Right atrium auricular region (tissue), 2 donors: ENCODE measurements at places on chromosomes 1 and 21. TPM values are rescaled to one million over a fixed set of nuclear protein-coding genes. Genes with fewer than 3 reads are reported as not detected.

DNA sequence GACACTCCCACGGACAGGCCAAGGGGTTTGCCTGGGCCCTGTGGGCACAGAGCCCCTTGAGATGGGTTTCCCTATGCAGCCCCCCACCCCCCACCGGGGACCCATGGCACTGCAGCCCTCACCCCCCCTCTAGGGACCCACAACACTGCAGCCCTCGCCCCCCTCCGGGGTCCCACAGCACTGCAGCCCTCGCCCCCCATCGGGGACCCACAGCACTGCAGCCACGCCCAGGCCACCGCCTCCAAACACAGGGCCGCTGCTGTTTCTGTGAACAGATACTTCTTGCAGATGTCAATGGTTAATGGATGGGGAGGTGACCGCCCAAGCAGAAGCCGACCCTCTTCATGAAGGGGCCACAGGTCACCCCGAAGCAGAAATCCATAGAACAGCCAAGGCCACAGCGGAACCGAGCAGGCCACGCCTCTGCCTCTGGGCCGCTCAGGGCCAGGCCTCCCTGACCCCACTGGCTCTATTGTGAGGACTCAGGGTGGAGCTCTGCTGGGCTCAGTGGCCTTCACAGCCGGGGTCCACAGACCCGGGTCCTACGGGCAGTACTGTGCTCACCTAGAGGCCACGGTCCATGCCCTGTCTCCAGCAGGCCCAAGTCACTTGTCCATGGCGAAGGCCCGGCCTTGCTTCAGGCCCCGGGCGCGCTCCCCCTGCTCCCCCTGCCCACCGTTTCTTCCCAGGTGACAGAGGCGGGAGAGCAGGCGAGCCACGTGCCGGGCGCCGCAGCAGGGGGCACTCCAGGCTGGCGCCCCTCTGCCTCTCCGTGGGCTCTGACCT, 4.1 kb upstream of the POFUT2 start:
- peak; percentile 61 for DNase-seq

Gene BROX
- 24.3 TPM for total RNA-seq

DNA sequence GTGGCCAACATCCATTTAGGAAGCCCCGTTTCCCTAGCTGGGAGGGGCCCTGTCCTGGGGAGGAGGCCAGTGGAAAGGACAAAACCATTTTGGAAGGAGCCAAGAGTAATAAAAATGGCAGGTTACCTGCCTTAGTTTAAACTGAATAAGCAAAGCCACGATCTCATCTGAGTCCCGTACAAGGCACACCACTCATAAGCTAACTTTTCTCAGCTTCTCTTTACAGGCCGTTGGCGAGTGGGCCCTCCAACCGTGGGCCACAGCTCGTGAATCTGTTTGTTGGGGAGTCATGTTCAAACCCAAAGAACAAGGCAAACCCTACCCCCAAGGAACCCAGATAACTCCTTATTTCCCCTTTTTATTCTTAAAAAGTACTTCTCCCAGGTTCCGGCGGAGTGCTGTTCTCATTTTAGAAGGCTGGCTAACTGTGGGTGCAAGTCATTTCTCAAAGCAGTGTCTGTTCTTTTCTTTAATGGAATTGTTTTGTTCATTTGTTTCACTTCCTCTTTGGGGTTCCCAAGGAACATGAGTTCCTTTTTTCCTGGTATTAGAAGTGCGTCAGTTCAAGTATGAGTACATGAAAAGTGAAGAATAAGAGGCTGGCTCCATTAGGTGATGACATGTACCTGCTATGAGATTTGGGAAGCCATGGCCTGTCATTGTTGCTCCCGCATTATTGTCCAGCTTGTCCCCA, 89.0 kb downstream of the PSMG1 start:
- no peak for DNase-seq

- DNase-seq = no peak
These were observed 5.5 kb downstream of the SH2D2A start for GRCh38 chr1:156811168-156811567.

Gene KCNN3
- 3.9 TPM for total RNA-seq

DNA sequence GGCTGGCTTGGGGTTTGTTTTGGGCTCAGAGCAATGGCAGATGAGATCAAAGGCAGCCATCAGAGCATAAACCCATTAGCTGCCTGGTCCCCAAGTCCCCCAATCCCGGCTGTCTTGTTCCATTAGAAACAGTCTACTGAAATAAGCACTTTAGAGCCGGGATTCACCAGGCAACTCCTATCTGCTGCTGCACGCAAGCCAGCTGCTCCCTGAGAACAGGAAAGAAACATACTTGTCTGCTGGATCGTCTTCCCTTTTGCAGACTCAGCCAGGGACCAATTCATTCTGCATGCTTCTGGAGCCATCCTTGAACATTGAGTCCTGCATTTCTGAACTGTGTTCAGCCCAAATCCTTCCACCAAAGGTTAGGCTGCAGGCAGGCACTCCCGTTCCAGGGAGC, 21.8 kb downstream of the RXRG start:
- DNase-seq = no peak

DNA sequence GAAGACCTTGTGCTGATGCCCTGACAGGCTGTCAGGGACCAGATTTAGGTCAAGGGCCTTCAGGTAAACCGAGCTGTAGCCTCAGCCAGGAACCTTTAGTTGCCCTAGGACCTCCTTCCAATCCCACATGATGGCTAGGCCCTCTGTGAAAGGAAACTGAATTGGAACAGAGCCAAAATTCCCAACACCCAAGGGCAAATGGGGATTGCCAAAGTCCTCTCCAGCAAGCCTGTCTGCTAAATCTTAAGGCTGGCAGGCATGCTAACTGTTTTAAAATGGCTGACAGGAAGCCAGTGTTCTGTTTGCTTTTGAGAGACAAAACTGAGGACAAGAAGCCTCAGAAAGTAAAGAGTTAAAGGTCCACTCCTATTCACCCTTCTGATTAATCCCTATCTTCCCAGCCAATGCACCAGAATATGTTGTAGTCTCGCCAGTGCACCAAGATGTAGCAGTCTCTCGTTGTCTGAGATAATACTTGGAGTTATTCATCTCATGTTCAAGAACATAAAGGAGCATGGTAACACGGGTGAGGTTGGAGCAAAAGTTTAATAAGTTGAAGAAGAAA, 35.1 kb downstream of the MSTO1 start:
- DNase-seq = no peak

DNA sequence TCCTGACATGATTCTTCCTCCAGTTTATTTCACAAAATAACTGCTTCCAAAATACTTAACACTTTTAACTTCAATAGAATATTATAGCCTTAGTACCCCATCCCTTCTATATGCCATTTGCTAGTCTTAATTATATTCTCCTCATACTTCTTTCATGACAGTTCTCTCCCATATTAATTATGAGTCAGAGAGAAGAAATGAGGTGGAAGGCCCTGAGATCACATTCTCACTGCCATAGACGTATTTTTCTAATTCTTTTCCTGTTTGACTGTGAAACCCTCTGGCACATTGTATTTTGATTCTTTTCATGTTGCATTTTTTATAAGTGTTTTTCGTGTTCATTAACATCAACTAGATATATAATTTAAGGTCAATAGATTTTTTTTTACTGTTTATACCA, 88.4 kb downstream of the GTF2B start:
- no peak for DNase-seq

DNA sequence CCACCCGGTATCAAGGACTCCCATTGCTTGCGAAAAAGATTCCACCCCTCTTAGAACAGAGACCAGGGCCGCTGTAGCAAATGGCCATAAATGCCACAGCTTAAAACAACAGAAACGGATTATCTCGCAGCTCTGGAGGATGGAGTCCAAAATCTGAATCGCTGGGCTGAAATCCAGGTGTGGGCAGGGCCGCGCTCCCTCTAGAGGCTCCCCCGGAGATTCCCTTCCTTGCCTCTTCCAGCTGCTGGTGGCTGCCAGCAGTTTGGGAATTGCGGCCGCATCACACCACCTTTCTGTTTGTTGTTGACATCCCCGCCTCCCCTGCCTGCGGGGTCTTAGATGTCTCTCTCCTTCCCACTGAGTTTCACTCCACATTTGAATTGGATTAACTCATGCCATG, 15.6 kb downstream of the PDE9A start:
- DNase-seq = no peak

Gene CRYBG2
- not detected for total RNA-seq

Gene LEPR
- total RNA-seq = 10.8 TPM

Gene PDZK1
- 0.35 TPM for total RNA-seq

DNA sequence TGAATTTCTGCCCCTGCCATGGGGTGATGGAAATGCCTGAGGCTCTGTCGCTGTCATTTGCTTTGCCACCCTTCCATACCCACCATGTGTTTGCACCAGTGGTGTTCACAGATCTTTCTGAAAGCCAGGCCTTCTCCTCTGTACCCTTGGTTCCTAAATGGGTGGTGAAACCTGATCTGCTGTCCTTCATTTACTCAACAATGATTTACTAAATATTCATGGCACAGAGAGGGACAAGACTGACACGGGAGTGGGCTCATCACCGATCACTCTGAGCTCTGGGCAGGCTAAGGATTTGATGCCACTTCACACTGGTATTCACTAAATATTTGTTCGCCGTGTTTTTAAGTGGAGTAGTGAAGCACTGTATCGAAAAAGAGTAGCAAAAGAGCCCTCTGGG, 40.9 kb downstream of the LRRC8B start:
- no peak for DNase-seq

- no peak for DNase-seq
These were observed 106.7 kb downstream of the SCMH1 start for GRCh38 chr1:41135196-41135947.

Gene PSEN2
- 22.6 TPM for total RNA-seq

DNA sequence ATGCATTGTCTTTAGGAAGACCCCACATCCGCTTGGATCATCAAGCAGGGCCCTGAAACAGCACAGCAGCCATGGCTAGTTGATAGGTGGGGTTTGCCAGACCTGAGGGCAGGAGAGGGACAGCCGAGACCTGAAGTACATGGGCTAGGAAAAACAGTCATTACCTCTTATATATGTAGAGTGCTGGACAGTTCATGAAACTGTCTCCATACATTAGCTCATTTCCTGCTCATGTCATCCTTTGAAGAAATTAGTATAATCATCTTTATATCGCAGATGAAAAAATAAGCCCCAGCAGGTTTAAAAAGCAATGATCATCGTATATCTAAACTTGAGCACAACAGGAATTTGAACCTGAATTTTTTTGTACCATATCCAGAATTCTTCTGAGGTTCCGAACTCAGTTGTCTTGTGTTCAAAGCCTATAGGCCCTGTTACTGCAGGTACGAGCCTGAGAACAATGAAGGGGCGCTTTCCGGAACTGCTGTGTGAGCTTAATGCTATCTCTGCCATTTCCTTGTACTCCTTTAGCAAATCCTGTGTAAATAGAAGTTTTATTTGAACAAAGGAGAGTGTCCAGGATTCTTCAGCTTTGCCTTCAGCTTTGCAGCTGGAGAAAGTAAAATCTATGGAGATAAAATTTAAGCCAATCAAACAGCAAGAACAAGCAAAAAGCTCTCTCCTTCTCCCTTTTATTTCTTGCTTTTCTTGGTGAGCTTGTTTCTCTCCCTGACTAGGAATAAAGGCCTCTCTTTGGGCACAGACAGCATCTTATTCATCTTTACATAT, 32.4 kb upstream of the DUSP10 start:
- no peak for DNase-seq

DNA sequence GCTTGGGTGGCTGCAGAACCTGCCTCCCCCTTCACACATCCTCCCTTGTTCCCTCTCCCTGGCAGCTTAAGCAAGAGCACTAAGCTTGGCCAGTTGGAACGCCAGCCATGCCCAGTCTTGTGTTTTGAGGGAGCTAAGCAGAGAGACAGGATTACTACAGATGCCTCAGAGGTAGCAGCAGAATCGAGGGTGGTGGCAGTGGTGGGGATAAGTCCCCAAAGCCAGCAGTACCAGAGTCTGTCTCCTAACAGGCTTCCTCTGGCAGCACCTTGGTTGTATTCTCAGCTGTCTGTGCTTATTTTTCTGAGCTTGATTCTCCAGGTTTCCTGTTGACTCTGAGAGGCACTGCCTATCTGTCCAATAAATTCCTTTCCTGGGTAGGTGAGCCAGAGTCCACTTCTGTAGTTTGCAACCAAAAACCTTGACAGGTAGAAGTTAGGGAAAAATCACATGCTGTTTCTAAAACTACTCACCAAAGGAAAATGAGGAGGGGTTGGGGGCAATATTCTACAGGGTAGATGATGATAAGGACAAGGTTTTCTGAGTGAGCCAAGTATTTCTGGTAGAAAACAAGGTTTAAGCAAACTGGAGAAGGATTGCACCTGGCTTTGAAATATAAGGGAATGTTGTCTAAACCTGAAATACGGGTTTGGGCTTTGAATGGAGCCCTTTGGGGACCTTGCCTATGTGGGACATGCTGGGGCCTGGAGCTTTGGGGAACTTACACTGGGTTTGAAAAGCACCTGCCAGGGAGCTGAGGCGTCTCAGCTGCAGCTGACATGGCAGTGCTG, 100.8 kb downstream of the PBX1 start:
- DNase-seq = no peak

Gene C1orf167
- 0.85 TPM for total RNA-seq

DNA sequence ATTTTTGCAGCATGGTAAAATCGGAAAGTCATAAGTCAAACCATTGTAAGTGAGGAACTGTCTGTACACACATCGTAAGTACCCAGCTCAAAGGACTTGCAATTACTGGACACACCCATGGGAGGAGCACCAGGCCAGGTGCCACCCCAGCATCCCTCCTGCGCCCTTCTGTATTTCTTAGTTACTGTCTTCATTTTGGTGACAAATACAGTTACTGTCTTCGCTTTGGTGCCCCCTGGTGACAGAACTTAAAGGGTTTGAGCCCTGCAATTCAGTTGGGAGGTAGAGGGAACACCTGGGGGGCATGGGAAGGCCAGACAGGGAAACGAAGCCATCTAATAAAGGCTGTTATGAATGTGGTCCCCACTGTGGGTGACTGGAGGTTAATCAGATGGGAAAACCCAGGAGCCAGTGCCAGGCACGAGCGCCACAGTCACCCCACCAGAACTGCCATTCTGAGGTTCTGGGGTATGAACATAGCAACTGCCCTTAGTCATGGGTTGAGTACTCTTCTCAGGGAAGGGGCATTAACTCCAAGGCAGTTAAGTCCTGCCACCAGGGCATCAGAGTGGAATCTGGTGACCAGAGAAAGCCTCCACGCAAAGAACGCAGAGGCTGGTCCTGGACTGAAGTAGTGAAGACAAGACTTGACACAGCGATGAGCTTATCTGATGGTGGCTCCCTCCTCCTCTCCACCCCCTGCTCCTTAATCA, 612.9 kb downstream of the PTPRU start:
- no peak for DNase-seq

Gene H6PD
- 41.0 TPM for total RNA-seq

DNA sequence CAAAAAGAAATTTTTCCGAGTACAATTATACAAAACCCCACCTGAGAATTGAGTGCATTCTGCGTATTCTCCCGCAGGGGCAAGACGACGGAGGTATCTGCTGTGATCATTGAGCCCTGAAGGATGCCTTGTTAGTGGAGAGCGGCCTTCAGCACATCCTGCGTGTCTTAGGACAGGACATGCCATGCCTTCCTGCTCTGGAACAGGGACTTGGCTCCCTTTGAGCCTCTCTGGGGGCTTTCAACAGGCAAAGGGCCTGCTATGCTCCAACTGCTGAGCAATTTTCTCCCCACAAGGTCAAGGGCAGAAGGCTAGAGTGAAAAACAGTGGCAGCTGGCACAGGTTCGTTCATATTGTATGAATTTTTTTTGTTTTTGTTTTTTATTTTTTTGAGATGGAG, 52.4 kb downstream of the TOR1AIP2 start:
- DNase-seq = peak; percentile 55

Gene AIRE
- total RNA-seq = not detected
